ENCODE measurements at places on chromosomes 4 and X.

DNA sequence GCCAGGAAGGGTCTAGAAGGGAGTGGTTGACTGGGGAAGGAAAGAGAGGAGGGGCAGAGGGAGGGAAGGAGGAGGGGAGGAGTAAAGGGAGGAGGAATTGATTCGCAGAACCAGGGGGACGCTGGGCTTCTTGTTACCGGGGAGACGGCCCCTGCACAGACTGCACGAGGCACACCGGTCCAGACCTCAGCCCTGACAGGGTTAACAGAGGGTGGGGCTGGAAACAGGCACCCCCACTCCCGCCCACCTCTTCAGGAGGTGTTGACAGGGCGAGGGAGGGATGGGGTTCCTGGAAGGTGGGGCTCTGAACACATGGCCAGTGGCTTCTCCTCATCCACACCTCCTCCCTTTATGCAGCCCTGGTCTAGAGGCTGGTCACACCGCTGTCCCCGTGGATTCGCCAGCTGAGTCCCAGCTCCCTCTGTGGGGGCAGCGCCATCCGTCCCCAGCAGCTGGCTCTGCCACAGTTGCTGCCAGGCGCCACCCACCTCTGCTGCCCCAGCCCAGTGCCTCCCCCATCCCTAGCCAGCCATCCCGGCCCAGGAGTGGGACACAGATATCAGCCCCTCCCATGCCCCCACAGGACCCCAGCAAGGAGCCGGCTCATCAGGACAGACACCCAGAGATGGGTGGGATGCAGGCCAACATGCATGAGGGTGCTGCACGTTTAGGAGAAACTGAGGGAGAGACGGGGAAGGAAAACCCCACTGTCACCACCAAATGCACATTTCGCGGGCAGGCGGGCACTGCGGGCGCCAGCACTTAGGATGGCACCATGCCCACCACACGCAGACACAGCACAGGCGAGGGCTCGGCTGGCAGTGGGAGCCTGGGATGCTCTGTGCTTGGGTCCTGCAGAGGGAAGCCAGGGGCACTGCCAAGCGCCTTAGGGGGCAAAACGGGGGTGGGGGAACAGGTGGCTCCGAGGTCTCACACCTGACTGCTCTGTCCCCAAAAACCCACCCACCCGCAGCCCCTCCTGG lies 87.6 kb downstream of the ABLIM2 start:
- DNase-seq: no peak

DNA sequence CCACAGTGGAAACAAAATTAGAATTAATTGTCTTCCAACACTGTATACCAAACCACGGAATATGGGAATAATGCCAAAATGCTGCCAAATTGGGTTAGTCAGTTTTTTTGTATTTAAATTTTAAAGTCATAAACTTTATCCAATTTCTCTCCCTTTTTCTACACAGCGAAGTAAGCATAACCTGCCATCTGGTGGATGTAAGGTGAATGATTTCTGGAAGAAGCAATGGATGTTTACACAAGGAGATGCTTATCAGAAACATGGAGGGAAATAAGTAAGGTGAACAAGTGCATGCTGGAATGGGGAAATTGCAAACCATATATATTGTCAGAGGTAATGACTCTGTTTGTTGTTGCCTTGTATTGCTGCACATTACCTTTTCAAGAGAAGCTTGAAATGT lies 691.9 kb downstream of the TECRL start:
- no peak for DNase-seq

DNA sequence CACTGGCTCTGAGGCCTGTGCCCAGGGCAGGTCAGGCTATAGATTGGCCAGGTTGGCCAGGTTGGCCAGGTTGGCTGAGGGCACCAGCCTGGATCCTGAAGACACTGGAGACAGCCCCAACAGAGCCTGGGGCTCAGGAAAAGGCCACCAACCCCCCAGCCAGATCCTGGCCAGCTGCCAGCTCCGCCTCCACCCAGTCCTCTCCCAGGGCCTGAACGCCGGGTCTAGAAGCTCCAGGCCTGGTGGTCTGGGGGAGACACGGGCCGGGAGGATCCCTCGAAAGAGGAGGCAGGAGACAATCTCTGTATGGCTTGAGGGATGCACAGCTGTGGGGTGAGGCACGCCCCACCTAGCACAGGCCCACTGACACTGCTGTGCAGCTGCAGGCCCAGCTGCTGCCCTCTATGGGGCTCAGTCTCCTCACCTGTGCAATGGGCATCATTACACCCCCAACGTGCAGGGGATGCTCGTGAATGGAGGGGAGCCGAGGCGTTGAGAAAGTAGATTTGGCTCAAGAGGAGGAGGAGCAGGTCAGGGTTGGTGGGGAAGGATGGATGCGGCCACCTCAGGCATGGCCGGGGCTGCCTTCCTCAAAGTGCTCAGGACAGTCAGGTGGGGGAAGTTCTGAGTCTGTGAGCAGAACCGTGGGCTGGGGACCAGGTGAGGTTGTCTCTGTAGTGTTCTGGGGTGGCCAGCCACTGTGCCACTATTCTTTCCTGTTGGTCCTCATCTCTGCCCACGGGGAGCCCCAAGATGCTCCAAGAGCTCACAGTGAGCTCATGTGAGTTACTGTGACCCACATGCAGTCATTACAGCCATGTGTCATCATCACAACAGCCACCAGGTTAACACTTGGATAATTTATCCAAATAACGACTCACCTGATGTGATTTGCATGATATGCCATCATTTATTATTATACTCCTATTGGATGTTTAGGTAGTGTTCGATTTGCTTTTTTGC lies 10.8 kb upstream of the GAGE10 start:
- DNase-seq: no peak

- no peak for DNase-seq
These were observed 18.5 kb downstream of the STBD1 start for GRCh38 chr4:76325072-76325471.

DNA sequence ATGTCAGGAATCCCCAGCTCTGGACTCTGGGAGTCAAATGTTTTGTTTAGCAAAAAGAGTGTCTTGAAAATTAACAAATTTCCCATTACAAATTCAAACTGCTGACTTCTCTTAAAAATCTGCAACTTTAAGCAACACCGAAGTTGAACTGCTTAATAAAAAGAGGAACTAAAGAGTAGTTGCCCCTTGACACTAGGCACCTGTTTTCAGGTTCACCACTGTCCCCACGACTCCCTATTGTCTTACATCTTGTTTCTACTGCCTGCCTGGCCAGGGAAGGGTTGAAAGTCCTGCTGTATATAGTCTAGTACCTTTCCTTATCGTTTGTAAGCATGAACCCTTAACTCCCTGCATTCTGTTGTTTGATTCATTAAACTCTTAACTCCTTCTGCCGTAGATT lies 173.9 kb downstream of the SCFD2 start:
- DNase-seq: no peak

DNA sequence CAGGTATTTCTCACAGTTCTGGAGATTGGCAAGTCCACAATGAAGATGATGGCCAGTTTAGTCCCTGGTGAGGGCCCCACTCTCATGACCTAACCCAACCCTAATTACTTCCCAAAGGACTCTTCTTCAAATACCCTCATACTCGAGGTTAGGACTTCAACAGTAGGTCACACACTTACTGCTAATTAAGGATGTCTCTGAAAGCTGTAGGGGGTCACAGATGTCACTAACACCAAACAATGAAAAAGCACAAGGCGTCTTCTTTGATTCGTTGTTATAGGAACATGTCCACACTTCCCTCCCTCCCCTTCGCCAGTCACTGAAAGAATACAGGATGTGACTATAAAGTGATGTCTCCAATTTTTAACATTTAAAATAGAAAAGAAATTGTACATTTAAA lies 309.7 kb downstream of the PACRGL start:
- no peak for DNase-seq

GRCh38 chrX:99901091-99901490 lies 509.0 kb downstream of the PCDH19 start:
- DNase-seq: no peak

- no peak for DNase-seq
These were observed 32.0 kb downstream of the ELF2 start for GRCh38 chr4:139144911-139145551.

DNA sequence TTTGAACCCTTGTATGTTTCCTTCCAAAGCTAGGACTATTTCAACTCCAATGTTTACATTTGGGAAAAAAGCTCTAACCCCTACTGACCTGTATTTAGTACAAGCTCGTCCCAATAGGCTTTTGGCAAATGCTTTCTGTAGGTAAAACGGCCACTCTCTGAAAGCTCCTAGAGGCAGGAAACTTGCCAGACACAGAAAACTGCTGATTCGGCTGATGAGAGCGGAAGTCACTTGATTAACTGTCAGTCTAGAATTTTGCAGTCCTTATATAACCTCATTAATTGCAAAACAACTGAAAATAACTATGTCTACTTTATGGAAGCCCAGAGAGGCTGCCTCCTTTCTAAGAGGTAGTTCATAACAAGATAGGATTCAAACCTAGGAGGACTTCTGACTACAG lies 108.1 kb downstream of the TSPAN7 start:
- DNase-seq: peak; percentile 19

DNA sequence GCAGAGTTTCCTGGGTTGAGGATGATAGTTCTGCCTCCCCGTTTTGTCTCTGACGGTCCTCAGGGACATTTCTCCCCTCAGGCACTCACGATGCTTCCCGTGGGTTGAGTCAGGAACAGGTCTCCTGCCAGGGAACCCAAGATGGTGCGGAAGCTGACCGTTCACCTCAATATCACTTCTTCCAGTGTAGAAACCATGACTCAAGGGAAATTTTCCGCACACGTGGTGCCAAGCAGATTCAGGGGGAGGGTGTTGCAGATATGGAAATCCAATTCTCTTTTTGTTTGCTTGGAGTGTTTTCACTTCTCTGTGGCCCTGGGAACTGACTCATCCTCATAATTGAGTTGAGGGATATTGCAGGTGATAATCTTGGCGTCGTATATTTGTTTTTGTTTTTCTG lies 46.7 kb downstream of the CXorf49B start:
- no peak for DNase-seq

DNA sequence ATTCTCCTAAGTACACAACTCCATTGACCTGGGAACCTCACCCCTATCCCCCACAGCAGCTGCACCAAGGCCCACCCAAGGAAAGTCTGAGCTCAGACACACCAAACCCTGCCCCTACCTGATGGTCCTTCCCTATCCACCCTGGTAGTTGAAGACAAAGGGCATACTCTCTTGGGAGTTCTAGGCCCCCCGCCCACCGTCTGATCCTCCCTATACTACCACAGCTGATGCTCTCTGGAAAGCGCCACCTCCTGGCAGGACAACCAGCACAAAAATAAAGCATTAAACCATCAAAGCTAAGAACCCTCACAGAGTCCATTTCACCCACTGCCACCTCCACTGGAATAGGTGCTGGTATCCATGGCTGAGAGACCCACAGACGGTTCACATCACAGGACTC lies 83.6 kb downstream of the ANAPC10 start:
- DNase-seq: no peak

- no peak for DNase-seq
These were observed 11.3 kb upstream of the SLC2A9 start for GRCh38 chr4:10032625-10033024.

DNA sequence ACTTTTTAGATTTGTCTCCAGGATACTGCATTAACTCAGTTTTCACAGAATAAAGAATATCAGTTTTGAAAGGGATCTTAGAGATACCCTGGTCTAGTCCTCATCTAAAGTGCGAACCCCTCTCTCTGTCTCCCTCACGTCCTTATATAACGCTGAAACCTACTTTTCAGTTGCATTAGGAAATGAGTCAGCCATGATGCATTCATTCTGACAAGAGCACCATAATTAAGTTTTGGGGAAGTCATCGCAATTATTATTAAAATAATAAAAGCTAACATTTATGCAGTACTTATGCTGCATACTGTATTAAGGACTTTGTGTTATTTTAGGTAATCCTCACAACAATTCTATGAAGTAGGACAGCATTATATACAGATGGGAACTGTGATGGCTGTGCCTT lies 116.1 kb downstream of the REELD1 start:
- DNase-seq: no peak

- no peak for DNase-seq
These were observed 86.9 kb upstream of the CLDN34 start for GRCh38 chrX:9880237-9880636.

- no peak for DNase-seq
These were observed 60.7 kb upstream of the ALB start for GRCh38 chr4:73343432-73343831.

- DNase-seq: no peak
These were observed 1.0 kb upstream of the SLC6A8 start for GRCh38 chrX:153686711-153687110.

GRCh38 chr4:73761856-73762255 lies 21.5 kb downstream of the CXCL8 start:
- DNase-seq: no peak

DNA sequence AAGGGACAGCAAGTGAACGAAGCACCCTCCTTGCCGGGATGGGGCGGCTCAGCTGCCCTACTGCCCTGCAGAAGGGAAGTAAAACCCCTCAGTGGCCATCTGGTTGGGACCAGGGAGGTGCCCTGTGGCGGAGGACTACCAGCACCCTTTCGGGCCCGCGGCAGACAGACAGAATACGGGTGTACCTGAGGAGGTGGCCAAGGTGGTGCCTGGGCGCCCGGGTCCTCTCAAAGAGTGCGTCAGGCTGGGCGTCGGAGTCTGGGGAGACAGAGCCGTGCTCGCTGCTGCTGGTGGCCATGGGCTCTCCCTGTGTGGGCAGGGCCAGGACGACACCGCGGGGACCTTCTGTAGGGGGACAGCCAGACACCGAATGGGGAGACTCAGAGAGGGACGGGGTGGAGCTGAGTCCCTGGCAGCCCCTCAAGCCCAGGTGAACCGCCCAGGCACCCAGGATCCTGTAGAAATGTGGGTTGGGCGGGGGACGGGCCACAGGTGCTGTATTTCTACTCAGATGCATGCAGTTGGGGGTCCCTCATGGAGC lies 29.7 kb downstream of the PDHA1 start:
- no peak for DNase-seq

- no peak for DNase-seq
These were observed 23.1 kb downstream of the ACSL1 start for GRCh38 chr4:184802697-184803015.

- no peak for DNase-seq
These were observed 195.3 kb upstream of the PDE5A start for GRCh38 chr4:119823891-119824290.

GRCh38 chr4:173494013-173494970 lies 35.7 kb downstream of the HAND2 start:
- peak; percentile 60 for DNase-seq

- DNase-seq: no peak
These were observed 17.0 kb downstream of the FAM9A start for GRCh38 chrX:8784162-8784561.

DNA sequence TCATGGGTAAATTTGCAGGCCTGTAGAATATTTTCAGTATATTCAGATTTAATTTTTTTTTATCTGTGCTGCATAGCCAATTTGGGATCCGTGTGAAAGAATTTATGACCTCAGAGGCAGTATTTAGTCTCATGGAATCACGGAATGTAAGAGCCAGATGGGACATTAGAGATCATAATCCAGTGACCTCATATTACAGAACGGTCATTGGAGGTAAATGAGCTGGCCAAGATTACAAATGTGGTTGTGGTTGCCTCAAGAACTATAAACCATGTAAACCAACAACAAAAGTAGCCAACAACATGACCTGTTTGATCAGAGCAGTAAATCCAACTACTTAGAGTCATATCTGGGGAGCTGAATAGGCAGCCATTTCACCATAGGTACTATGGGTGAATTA lies 71.6 kb downstream of the AMOT start:
- no peak for DNase-seq

GRCh38 chrX:44162964-44163475 lies 180.5 kb downstream of the EFHC2 start:
- DNase-seq: no peak

GRCh38 chrX:47581731-47582647 lies at the start of gene TIMP1:
Gene TIMP1, plus strand, starts transcription at chrX:47582436. Its CDS starts 980 bp downstream, at chrX:47583416.
- DNase-seq: peak; percentile 71

GRCh38 chr4:139312552-139313332 lies 10.5 kb upstream of the NDUFC1 start:
- no peak for DNase-seq

- no peak for DNase-seq
These were observed 70.7 kb upstream of the DCLK2 start for GRCh38 chr4:150007512-150007911.

Measured in central memory CD4-positive, alpha-beta T cell (primary cell).